Left colon (tissue), 2 donors: ENCODE measurements at places on chromosomes 16 and 17.
A peak's percentile ranks its signal among the peaks of the same experiment; 100 is the strongest.

DNA sequence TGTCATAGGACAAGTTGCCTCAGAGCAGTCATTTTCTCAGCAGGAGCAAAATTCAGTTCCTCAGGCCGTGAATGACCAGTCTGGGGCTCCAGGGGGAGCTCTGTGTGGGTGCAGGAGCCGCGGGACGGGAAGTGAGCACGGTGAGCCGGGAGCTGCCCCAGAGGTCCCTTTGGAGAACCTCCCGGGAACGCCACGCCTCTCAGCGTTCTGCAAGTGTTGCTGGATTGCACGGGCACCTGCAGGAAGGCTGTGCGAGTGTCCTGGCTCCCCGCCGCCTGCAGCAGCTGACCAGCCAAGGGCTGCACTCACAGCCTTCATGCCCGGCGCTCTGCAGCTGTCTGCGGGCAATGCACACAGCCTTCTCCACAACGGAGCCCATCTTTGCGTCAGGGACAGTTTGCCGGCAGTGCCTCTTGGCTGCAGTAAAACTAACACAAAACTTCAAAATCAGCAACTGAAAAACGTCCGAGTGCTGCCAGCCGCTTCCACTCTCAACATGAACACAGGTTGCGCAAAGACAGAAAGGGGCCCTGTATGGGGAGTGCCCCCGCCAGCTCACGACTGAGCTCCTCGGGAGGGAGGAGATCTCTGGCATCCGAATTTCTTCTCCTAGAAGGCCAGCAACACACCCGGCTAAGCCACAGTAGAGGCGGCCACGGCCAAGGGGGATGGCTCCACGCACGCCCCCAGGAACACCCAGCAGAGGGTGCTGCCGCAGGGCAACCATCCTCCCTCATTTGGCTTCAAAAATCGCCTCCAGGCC is 16.0 kb downstream of the NDUFAF8 start:
- DNase-seq: peak; percentile 91

DNA sequence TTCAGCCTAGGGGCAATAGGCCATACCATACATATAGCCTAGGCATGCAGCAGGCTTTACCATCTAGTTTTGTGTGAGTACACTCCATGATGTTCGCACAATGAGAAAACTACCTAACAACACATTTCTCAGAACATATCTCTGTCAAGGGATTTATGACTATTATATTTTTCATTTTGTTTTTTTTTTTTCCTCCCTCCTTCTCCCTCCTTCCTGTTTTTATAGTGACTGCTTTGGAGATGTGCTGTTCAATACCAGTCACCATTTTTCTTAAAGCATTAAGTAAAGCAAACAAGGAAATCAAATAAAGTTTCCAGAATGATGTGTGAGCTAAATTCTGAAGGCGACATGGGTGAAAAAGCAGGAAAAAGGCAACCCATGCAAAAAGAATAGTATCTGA is 194.6 kb downstream of the STX8 start:
- no peak for DNase-seq

- DNase-seq: no peak
Observed at GRCh38 chr16:75745242-75745641, 19.0 kb upstream of the CPHXL start.

DNA sequence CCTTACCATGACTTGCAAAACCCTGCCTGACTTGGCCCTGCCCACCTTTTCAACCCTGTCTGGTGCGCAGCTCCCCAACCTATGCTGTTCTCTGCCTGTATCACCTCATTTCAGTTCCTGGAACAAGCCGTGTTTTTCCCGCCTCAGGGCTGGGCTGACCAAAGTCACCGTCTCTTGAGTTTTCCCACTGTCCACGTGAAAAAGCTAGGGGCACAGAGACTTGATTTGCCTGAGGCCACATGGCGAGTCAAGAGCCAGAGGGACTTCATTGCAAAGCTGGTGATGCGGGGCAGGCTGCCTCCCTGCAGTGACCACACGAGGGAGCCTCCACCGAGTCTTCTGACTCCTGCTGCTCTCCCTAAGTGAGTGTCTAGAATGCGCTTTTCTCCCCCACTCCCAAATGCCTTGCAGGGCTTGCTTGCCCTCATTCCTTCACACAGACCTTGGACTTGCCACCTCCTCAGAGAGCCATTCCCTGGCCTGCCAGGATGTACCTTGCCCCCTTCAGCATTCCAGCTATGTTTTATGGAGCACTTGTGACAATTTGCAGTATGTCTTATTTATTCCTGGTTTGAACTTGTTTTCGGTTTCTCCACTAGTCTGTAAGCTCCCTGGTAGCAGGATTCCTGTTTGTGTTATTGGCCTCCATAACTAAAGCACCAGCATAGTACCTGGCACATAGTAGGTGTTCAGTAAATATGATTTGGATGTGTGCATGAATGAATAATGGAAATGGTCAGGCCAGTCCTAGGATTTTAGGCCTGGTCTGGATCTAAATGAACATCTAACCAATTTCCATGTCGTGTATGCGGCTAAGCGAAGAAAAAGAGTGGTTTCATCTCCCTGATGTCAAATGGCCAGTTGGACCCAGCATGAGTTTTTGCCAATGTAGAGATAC is 252.3 kb downstream of the SNX29 start:
- peak; percentile 77 for DNase-seq

DNA sequence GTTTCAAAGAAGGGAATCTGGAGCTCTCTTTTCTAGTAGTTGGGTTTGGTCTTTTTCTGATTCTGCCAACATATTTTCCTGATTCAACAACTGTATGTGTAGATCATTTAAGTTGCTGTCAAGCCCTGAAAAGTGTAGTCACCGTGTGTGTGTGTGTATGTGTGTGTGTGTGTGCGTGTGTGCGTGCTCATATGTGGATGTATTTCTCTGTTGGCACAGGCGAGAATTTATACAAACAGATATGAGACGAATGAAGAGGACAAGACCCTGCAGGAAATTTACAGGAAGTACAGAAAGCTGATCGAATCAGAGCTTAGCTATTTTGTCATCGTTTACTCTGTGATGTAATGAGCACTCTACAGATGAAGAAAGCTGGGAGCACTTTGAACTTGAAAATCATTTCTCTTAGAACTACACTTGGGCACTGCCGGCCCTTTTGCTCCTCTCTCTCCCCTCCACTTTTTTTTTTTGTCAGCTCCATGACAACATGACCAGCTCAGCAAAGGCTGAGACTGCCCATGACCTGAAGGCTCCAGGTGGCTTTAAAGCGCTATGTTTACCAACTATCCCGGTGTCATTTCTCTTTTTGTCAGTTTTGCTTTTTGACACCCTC is 11.2 kb downstream of the FBXO39 start:
- DNase-seq: no peak

GRCh38 chr17:73652886-73653480 is 8.7 kb upstream of the SDK2 start:
- no peak for DNase-seq

DNA sequence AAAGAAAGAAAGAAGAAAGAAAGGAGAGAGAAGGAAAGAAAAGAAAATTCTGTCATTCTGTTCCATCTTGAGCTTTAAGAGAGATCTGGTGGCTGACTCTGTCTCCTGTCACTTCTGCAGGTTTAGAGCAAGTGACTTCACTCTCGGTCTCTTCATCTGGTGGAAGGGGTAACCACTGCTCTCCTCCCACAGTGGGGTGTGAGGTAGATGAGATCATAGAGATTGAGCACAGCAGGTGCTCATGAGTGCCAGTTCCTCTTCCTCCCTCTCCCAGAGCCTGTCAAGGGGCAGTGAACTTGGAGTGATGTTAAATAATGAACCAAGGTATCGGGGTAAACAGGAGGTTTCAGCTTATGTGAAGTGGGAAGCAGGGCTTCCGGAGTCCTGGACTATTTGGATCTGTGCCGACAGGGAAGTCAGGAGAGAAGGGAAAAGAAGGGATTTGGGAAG is 47.7 kb downstream of the BEAN1 start:
- no peak for DNase-seq

GRCh38 chr16:19532601-19533000 is 8.9 kb downstream of the CCP110 start:
- DNase-seq: no peak

DNA sequence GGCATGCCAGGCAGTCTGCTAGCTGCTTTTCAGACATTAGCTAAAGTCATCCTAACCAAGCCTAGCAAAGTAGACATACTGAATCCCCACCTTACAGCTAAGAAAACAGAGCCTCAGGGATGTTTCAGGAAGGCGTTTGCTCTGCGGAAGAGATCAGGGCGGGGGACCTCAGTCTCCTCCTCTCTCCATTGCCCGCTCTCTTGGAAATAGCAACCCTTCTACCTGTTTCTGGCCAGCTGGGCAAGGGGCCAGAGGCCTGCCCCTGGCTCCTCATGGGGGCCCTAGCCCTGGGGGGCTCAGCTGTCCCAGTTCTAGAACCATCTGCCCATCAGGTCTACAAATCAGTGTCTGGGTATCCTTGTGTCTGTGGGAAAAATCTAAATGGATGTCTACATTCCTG is 14.5 kb downstream of the PITPNM3 start:
- no peak for DNase-seq

DNA sequence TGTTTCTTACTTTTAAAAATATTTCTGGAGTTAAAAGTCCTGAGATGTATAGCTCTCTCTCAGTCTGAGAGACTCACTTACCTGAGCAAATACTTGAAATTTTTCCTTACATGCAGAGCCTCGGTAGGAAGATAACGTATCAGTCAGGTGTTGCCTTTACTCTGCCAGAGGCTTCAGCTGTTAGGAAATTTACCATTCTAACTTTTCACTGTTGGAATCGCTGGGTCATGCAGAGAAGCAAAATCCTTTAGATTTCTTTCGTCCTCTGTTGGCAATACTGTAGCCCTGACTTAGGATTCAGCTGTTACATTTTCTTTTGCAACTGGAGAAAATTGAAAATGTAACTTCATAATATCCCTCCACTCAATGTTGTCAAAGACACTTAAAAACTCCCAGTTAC is 20.0 kb upstream of the KCNJ16 start:
- DNase-seq: no peak

GRCh38 chr17:9434642-9435057 is 141.0 kb downstream of the STX8 start:
- DNase-seq: no peak

- peak; percentile 50 for DNase-seq
Observed at GRCh38 chr16:67278773-67279295, 498 bp upstream of the PLEKHG4 start.

DNA sequence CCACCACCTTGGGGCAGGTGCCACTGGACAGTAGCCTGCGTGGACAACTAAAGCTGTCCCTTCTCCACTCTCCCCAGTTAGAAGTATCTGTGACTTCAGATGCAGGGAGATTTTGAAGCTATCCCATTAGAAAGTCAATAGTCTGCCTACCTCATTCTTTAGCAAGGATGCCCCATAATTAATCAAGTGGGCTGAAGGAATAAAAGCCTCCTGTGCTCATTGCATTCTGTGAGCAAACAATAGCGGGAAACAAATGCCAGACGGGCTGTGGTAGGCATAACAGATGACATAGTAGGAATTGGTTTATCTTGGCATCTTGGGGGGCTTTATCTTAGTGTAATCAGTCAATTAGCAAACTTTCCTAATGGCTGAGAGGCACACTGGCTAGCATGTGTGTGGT is 96.7 kb upstream of the HSBP1 start:
- DNase-seq: no peak

- DNase-seq: no peak
Observed at GRCh38 chr16:88540346-88540977, 29.7 kb upstream of the ZC3H18 start.

GRCh38 chr17:77382356-77382911 is 241.7 kb downstream of the SEC14L1 start:
- DNase-seq: no peak

GRCh38 chr16:30054959-30055553 is 10.5 kb upstream of the ALDOA start:
- peak; percentile 68 for DNase-seq

- DNase-seq: no peak
Observed at GRCh38 chr17:66438101-66438500, 135.7 kb downstream of the PRKCA start.

DNA sequence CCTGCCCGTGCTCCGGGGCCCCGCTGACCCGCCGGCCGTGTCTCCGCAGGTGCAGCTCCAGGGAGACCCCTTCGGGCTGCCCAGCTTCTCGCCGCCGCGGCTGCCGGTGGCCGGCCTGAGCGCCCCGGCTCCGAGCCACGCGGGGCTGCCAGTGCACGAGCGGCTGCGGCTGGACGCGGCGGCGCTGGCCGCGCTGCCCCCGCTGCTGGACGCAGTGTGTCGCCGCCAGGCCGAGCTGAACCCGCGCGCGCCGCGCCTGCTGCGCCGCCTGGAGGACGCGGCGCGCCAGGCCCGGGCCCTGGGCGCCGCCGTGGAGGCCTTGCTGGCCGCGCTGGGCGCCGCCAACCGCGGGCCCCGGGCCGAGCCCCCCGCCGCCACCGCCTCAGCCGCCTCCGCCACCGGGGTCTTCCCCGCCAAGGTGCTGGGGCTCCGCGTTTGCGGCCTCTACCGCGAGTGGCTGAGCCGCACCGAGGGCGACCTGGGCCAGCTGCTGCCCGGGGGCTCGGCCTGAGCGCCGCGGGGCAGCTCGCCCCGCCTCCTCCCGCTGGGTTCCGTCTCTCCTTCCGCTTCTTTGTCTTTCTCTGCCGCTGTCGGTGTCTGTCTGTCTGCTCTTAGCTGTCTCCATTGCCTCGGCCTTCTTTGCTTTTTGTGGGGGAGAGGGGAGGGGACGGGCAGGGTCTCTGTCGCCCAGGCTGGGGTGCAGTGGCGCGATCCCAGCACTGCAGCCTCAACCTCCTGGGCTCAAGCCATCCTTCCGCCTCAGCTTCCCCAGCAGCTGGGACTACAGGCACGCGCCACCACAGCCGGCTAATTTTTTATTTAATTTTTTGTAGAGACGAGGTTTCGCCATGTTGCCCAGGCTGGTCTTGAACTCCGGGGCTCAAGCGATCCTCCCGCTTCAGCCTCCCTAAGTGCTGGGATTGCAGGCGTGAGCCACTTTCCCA is 5.9 kb downstream of the CTF1 start:
- peak; percentile 47 for DNase-seq

GRCh38 chr16:82716361-82716855 is 89.6 kb downstream of the CDH13 start:
- no peak for DNase-seq

- DNase-seq: no peak
Observed at GRCh38 chr16:70801611-70802010, 653 bp upstream of the VAC14 start.
